ENCODE measurements at places on chromosomes 7 and 10.

- DNase-seq: no peak
Observed at GRCh38 chr7:12719141-12719919, 31.9 kb downstream of the ARL4A start.

GRCh38 chr10:13597909-13598308, 11.1 kb downstream of the PRPF18 start:
- DNase-seq: no peak

DNA sequence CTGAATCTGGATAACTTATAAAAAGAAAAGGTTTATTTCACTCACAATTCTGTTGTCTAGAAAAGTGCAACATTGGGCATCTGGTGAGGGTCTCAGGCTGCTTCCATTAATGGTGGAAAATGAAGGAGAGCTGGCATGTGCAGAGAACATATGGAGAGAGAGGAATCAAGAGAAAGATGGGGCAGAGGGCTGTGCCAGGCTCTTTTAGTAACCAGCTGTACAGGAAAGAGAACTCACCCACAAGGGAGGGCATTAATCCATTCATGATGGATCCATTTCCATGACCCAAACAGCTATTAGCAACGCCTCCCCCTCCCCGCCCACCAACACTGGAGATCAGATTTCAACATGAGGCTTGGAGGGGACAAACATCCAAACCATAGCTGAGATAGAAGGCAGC, 61.7 kb upstream of the LYZL1 start:
- no peak for DNase-seq

DNA sequence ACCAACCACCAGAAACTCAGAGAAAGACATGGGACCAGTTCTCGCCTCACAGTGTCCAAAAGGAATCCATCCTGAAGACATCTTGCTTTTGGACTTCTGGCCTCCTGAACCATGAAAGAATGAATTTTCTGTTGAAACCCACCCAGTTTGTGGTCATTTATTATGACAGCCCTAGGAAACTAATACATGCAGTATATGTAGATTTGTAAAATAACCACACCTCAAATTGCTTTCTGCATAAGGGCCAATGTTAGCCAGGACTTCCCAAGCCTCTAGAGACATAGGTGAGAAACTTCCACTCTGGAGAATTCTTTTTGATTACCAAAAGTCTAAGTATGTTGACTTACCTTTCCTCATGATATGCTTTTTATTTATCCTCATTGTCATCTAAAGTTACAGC, 210.5 kb upstream of the SP4 start:
- DNase-seq: no peak

DNA sequence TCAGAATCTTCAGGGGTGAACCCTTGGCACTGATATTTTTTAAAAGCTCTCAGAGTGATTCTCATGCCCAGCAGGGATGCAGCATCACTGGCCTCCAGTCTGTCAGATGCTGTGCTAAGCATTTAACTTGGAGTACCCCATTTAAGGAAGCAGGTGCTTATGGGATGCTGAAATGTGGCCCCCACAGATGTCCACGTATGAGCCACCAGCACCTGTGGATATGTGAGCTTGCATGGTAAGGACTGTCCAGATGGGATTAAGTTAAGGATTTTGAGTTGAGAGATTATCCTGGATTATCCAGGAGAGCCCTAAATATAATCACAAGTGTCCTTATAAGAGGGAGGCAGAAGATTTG, 17.7 kb downstream of the CHST3 start:
- no peak for DNase-seq

DNA sequence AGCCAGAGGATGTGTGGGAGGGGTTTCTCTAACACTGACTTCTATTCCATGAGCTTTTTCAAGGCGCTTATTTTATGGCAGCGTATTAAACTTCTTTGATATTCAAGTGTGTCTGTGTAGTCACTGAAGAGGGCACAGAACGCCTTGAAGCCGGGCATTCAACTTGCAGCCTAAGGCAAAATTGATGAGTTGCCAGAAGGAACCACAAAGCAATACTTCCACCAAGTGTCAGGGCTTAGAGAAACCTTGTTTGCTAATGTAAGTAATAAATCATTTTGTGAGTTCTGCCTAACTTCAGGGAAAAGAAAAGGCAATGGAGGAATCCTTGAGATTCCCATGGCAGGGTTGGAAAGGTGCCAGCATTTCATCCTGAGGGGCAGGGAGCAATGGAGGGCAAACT, 163.8 kb downstream of the LCOR start:
- no peak for DNase-seq

DNA sequence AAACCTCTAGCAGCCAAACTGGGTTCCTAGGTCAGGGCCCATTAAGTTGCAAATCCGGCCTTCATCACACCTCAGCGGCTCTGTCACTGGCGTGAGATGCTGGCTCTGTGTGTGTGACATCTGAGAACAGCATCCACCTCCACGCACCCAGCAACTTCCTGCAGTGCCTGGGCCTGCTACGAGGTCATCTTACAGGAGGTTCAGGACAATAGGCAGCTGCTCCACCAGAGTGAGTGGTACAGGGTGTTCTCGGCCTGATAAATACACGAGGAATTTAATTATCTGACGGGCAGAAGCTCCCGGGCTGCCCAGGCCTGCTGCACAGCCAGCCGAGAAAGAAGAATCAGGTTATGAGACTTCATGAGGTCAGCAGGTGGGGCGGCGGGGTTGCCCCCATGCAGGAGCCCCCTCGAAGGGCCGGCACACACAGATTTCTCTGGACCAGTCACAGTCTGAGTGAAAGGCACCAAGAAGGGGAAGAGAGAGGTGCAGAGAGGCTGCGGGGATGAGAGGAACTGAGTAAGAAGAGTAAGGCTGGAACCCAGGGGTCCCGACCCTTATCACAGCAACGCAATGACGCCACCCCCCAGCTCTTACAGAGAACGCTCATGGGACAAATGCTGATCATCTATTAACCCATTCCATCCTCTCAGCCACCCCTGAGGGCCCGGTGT, 49.3 kb downstream of the CALML3 start:
- no peak for DNase-seq

DNA sequence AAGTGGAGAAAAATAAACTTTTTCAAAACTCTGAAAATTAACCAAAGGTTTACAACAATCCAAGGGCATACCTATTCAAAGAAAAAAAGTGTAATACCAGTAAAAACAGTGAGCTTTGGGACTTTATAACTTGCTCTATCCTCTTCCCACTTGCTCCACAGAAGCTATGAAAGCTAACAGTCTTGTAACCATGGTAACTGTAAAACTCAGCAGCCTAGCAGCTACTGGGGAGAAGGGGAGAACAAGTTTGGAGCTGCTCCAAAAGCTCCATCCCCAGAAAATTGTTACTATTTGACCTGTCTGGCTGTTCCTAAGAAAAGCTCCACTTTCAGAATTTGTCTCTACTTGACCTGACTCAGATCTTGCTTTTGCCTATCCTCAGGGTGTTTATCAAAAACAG, 191.5 kb downstream of the OTUD1 start:
- DNase-seq: no peak

- DNase-seq: no peak
Observed at GRCh38 chr10:4281190-4281825, 496.3 kb upstream of the KLF6 start.

GRCh38 chr10:79468841-79469585, 23.6 kb upstream of the ZCCHC24 start:
- DNase-seq: no peak

GRCh38 chr7:131726686-131727085, 170.3 kb upstream of the PODXL start:
- DNase-seq: no peak

DNA sequence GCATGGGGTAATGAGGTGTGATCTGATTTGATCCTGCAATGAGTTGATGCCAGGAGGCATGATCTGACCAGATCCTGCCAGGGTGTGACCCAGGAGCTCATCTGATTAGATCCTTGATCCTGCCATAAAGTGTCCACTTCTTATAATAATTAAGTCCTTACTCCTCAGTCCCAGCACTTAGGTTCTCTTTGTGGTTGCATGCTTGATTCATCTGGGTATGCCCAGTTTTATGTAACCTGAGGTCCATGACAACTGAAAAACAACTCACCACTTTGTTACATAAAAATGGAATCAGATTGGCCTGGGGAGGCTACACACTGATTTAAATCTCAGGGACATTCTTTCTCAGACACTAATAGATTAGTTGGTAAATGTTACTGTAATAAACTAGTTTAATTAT, 19.1 kb downstream of the ACADSB start:
- DNase-seq: no peak

DNA sequence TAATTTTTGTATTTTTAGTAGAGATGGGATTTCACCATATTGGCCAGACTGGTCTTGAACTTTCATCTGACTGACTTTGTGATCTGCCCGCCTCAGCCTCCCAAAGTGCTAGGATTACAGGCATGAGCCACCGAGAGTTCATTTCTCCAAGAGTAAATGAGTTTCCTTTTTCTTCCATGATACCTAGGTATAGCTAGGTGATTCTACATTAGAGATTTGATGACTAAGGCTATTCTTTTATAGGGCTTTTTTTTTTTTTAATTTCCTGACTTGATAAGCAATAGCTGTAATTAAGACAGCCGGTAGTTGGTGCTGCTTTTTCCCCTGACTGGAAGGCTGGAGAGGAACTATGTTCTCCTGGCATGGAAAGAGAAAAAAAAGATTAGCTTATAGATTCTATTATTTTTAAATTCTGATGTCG, 3.3 kb downstream of the PTPN12 start:
- no peak for DNase-seq

- DNase-seq: no peak
Observed at GRCh38 chr10:16597656-16598055, 76.0 kb upstream of the C1QL3 start.

- DNase-seq: no peak
Observed at GRCh38 chr10:3401491-3401938, 228.9 kb upstream of the PITRM1 start.

DNA sequence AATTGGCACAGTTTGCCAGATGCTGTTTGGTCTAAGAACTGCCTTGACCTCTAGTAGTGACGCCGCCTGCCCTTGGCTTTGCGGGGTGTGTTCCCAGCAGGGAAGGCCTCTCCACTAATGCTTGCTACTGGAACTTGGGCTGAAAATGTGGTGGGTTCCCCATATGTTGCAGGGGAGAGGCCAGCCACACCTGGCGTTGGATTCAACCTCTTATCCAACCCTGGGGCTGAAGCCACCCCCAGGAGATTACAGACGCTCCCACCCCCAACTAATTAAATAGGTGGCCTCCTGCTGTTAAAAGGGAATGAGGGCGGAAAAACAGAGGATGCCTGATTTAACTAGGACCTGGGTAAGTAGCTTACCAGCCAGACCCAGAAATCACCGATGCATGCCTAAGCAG, 19.2 kb upstream of the ATOH7 start:
- DNase-seq: no peak

DNA sequence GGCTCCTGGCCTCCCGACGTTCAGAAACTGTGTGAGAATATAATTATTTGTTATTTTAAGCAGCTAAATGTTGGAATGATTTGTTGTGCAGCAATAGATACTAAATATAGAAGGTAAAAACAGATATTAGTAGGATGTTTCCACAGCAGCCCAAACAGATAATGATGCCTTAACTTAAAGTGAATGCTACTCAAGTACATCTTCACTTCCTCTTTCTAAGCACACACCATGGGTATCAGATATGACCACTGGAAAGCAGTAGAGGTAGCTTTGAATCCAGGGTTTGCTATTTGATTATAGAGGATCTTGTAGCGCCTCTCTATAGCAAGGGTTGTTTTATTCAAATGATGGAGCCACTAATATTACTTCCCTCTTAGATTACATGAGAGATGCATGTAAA, 38.2 kb upstream of the BET1 start:
- DNase-seq: no peak

DNA sequence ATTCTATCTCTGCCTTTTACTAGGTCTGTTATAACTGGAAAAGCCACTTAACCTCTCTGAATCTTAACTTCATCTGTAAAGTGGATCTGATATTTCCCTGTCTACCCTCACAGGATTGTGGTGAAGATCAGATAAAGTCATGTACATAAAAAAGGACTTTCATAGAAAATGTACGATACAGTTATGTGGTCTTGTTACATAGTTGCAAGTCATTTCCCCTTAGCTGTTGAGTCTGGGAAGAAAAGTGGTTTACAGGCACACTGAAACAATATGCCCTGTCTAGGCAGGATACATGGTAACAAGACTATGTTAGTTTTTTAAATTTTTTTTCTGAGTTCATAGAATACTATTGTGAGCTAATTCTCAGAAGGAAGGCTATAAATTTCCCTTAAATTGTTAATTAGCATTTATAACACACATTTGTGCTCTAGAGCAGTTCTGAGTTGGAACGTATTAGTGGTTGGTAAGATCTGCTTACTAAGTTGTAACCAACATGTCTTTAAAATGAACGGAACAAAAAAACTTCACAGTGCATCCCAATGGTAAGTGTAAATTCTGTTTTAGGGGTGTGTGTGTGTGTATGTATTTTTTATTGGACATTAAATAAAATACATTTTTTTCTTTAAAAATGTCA, 7.1 kb upstream of the GSTO1 start:
- DNase-seq: no peak

GRCh38 chr7:25318047-25318446, 89.8 kb upstream of the NPVF start:
- no peak for DNase-seq
